ENCODE measurements at places on chromosomes 3 and 15.

GRCh38 chr15:70111203-70112073 is 13.7 kb upstream of the TLE3 start:
- DNase-seq: no peak

DNA sequence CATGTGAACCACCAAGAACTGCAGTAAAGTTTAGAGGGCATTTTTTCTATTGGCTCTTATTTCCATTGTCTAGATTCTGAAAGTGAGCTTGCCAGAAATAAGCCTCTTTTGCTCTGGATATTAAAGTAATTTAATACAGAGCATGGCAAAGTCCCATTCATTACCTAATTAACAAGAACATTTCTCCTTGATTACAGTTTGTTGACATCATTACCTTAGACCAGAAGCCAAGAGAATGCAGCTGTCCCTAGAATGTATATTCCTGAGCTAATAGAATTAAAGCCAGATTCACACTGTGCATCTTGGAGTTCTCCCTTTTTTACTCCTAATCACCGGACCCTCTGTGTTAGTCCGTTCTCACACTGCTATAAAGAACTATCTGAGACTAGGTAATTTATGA is 46.4 kb upstream of the TM4SF4 start:
- DNase-seq: no peak

GRCh38 chr3:159366476-159366875 is 564.6 kb downstream of the MFSD1 start:
- DNase-seq: no peak

GRCh38 chr3:151087648-151088047 is 2.2 kb downstream of the MED12L start:
- DNase-seq: no peak

DNA sequence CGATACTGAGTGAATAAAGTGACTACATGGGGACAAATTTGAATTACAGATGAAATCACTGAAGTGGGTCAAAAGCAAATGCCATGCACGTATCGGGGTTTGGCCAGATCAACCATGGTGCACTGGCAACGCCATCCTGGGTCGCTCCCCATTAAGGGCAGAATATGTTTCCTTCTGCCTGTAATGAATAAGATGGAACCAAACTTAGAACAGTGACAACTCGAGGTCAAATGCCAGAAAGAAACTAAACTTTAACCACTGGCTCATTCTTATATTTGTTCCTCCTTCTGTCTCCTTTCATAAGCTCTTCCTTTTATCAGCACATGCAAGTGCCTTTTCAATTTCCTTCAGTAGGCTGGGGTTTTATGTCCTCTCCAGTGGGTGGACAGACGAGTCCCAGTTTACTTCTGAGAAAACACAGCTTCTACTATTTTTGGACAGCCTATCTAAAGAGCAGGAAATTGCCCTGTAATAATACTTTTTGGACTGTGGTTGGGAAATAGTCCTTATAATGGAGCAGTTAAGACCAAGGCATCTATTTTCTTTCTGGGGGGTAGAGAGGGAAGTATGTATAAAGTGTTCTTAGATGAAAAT is 61.4 kb downstream of the WHAMM start:
- no peak for DNase-seq

DNA sequence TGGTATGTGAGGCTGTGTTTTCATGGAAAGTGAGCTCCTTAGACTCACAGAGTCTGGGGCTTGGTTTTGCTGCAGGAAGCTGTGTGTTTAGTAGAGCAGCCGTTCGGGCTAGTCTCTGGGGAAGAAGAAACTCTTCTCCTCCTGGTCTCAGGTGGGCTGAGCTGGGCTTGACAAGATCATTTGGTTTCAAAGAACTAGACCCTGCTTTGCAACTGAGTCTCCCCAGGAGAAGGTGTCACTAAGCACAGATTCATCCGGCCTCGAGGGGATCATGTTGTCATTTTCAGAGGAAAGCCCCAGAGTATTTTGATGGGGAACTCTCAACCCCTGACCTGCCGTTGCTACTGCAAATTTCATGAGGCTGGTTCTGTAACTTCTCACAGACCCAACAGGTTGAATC is 188.5 kb downstream of the FAM43A start:
- no peak for DNase-seq

- no peak for DNase-seq
Measured at GRCh38 chr3:16429086-16429485, 84.4 kb downstream of the RFTN1 start.

- no peak for DNase-seq
Measured at GRCh38 chr3:162764808-162765071, 1268.1 kb downstream of the OTOL1 start.

DNA sequence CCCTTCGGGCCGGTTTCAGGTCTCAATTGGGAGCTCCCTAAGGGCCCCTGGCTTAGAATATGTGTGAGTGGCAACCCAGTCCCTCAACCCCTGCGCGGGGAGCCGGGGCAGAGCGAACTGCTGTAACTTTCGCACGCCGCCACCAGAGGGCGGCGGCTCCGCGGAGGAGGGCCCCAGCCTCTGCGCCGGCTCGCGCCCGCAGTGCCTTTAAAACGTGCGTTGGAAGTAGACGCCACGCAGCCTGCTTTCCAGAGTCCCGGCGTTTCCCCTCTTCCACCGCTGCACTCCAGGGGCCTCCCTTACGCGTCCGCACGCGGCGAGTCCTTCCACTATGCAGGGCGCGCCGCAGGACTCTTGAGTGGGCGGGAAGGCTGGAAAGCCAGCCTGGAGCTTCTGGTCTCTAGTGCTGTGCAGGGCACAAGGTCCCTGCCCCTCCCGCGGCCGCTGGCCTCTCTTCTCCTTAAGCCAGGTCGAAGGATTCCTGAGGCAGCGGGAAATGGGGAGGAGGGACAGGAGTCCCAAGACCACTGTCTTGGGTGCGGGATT is 23.7 kb upstream of the RNU6-1 start:
- DNase-seq: peak; percentile 73

GRCh38 chr15:59522988-59523461 is 85.0 kb downstream of the FAM81A start:
- DNase-seq: no peak

DNA sequence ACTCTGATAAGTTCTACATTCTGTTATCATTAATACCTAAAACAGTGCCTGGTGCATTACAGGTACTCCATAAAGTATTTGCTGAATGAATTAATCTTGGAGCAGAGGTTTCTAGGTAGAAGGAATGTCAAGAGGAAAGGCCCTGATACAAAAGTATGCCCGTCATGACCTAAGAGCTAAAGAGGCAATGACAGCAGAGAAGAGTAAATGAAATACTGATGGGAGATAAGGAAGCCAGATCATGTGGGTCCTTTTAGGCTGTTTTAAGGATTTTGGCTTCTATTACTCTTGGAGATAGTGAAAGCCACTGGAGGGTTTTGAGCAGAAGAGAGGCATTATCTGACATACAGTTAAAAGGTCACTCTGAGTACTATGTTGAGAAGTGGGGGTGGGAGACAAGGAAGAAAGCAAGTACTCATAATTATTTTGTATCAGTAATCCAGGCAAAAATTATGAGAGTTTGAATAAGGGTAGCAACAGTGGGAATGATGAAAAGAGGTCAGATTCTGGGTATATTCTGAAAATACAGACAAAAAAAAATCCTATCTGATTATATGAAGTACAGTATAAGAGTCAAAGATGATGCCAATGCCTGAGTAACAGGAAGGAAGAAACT is 48.3 kb downstream of the DENND4A start:
- no peak for DNase-seq

GRCh38 chr3:62676689-62677271 is 198.4 kb downstream of the CADPS start:
- no peak for DNase-seq

DNA sequence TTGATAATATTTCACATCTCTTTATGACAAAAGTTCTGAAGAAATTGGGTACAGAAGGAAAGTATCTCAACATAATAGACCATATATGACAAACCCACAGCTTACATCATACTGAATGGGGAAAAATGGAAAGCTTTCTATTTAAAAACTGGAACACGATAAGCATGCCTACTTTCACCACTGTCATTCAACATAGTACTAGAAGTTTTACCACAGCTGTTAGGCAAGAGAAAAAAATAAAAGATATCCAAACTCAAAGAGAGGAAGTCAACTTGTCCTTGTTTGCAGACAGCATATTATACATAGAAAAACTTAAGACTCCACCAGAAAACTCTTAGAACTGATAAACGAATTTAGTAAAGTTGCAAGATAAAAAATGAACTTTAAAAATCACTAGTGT is 40.3 kb downstream of the COPS2 start:
- DNase-seq: no peak

DNA sequence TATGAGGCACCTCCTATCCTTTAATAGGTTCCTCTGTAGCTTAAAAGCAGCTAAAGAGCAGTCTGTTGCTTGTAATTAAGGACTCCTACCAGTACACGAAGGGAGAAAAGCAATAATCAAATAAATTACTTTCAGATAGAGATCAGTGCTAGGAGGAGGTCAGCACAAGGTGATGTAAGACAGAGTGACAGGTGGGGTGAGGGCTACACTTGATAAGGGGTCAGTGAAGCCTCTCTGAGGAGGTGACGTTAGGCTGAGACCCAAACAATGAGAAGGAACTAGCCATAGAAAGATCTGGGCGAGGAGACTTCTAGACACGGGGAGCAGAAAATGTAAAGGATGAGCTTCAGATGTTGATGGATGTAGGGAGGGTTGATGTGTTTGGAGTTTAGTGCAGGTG is 57.7 kb upstream of the BLM start:
- DNase-seq: no peak

DNA sequence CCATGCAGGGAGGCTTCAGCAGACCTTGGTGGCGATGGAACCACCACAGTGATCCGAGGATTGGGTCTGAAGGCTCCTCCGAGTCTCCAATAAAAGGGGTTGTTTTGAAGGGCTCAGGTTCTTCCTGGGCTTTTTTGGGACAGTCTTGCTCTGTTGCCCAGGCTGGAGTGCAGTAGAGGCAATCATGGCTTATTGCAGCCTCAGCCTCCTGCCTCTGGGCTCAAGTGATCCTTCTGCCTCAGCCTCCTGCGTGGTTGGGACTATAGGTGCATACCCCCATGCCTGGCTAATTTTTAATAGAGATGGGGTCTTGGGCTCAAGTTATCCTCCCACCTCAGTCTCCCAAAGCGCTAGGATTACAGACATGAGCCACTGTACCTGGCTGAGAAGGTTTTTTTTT is 84.8 kb downstream of the IGF1R start:
- no peak for DNase-seq

DNA sequence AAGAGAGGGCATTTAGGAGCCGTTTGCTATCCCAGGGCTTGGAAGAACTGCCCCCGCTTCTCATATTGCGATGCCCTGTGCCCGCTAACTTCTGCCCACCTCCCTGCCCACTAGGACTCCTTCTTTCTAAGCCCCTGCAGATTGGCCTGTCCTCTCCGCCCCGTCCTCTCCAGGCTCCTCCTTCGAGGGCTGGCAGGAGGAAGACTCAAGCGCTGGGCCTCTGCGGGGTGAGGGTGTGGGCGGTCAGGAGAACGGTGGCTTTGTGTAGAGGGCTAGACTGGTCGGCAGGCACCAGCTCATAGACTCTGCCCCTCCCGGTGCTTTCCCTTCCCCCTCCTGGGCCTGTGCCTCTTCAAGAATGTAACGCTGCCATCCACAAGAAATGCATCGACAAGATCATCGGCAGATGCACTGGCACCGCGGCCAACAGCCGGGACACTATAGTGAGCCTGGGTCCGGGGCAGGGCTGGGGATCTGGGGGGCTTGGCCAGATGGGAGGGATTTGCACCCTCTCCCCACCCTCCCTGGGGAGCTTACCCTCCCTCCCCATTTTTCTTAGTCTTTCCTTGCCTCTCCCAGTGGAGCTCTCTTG is 21.9 kb downstream of the PRKCD start:
- DNase-seq: no peak

DNA sequence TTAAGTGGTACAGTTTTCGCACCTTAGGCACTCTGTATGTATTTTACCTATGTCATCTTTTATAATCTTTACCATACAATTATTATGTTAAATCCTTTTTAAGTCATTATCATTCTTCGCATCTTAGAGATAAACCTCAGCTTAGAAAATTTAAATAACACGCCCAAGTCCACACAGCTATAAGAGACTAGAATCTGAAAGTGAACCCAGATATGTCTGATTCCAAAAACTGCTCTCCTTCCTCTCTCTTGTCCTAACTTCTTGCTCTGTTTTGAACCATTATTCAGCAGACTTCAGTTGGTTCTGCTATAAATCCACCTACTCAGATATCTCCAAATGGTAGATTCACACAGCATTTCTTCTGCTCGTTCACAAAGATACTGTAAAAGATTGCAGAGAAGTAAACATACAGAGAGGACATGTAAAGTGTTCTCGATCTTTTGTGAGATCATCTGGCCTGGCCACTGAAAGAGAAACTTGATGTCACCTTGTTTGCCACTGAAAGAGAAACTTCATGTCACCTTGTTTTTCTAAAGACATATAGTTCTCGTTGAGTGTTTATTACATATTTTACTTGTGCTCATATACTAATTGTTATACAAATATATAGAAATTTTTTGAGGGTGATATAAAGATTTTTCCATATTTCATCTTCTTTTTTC is 533.2 kb downstream of the GRM7 start:
- DNase-seq: no peak

DNA sequence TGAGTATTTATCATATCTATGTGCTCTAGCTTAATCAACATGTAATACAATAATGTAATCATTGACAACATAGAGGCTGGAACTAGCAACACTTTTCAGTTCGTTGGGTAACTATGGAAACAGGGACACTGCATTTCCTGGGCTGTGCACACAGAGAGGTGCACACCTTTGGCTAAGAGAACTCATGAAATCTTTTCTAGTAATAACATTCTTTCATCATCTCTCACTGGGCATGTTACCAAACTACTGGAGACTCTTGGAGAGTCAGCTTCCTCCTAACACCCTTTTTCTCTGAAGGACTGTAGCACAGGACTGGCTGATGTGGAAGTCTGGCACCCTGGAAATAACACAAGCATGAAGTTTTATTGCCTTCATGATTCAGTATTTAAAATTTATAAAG is 135.6 kb downstream of the KCNMB2 start:
- DNase-seq: no peak

- DNase-seq: no peak
Measured at GRCh38 chr15:29959384-29960137, 123.2 kb upstream of the GOLGA8J start.

GRCh38 chr3:177385831-177386301 is 188.6 kb upstream of the TBL1XR1 start:
- DNase-seq: no peak

DNA sequence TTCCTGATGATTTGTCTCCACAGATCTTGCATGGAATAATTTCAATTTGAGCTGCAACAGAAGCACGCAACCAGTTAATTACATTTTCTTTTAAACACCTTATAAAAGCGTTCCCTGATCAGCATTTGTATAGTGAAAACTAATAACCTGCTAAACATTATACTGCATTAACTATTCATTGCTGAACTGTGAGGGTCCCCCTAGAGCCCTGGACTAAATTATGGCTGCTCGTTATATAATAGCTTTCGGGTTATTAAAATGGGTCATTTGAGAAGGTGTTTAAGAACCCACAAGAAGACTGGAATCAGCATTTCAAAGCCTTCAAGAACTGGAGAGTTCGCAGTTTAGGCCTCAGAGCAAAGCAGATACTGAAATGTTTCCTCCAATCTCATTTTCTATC is 52.9 kb upstream of the ICE2 start:
- DNase-seq: no peak

All from stimulated activated CD4-positive, alpha-beta T cell treated with anti-CD3 and anti-CD28 coated beads, Interleukin-4, amount 100 ng/mL, for 4 hours (primary cell).